HepG2 (cell line): ENCODE measurements at places on chromosomes 7 and 10. TPM values are rescaled to one million over a fixed set of nuclear protein-coding genes. Genes with fewer than 3 reads are reported as not detected.
A peak's percentile ranks its signal among the peaks of the same experiment; 100 is the strongest.

- H3K4me1 ChIP-seq = no peaks in the 10 kb centered on the region
- no peaks in the 10 kb centered on the region for H3K36me3 ChIP-seq
- no peak overlapping the region for H3K4me3 ChIP-seq
- H3K27me3 ChIP-seq = no peaks in the 10 kb centered on the region; the same call in 1 of the 2 replicates
- no peak overlapping the region for H3K27ac ChIP-seq
Observed at GRCh38 chr7:121484089-121484763, 88.1 kb upstream of the FAM3C start.

MYO1G gene
- total RNA-seq = 0.28 and 0.29 TPM in 2 replicates

DNA sequence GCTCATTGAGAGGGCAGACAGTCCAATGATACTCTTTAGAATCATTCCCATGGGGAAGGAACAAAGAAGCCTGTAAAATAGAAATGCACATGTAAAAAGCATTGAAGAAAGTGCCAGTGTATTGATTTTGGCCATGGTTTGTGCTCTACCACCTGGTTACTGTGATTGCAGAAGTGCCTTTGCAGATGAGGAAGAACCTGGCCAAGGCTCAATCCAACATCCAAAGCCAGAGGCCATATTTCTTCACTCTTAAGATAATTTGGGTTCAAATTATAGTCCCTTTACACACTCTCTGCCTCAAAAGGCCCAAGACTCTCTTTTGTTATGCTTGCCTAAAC, 122.1 kb downstream of the EGFR start:
- H3K36me3 ChIP-seq = 0 out of 3 replicates have a peak, but pooled peaks cover 5% of the 10 kb centered on the region
- no peak for DNase-seq
- no peak overlapping the region for H3K27ac ChIP-seq
- no peaks in the 10 kb centered on the region for H3K27me3 ChIP-seq
- no peak overlapping the region for H3K4me3 ChIP-seq

GRCh38 chr10:11876324-11876723, 53.2 kb downstream of the PROSER2 start:
- peaks cover 83% of the 10 kb centered on the region for H3K4me1 ChIP-seq
- no peaks in the 10 kb centered on the region for H3K27me3 ChIP-seq

GRCh38 chr7:76049295-76049694, 1.4 kb downstream of the MDH2 start:
- no peak for DNase-seq
- peak overlapping the region; percentile 90 for H3K27ac ChIP-seq
- peaks cover 74% of the 10 kb centered on the region for H3K4me1 ChIP-seq
- no peaks in the 10 kb centered on the region for H3K27me3 ChIP-seq

UCMA gene
- not detected in 2 replicates for total RNA-seq

DNA sequence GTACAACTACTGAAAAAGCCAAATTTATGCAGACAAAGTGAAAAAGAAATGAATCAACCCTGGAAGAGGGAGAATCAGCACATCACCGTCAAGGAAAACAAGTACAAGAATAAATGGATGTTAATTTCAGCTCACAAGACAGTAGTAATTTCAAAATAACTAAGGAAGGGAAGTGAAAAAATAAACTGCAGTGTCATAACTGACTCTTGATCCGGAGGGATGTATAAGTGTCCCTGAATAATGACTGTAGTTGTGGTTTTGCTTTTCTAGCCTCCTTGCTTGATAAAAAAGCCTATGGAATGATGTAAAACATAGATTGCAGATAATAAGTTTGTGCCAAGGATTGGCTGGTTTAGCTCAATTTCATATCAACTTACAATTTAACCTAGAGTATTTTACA, 721.1 kb upstream of the C7orf33 start:
- DNase-seq = no peak
- no peaks in the 10 kb centered on the region for H3K27me3 ChIP-seq
- H3K4me1 ChIP-seq = no peaks in the 10 kb centered on the region
- no peak overlapping the region for H3K4me3 ChIP-seq
- H3K27ac ChIP-seq = no peak overlapping the region

CUBN gene
- 0.08 and 0.27 TPM in 2 replicates for total RNA-seq

GRCh38 chr10:73998623-73998928, 660 bp downstream of the VCL start:
- H3K36me3 ChIP-seq = no peaks in the 10 kb centered on the region
- H3K27me3 ChIP-seq = no peaks in the 10 kb centered on the region; the same call in 2 of the 3 replicates
- H3K4me3 ChIP-seq = peak overlapping the region; percentile 92
- H3K4me1 ChIP-seq = peaks cover 39% of the 10 kb centered on the region
- peak overlapping the region; percentile 90 for H3K27ac ChIP-seq
- no peak for DNase-seq

ANKRD26 gene
- 9.6 and 10.0 TPM in 2 replicates for total RNA-seq

SLC18A3 gene
- not detected in 2 replicates for total RNA-seq

GRCh38 chr10:59891936-59892335, 14.4 kb downstream of the CCDC6 start:
- H3K36me3 ChIP-seq = 0 out of 2 replicates have a peak, but pooled peaks cover 1% of the 10 kb centered on the region
- no peak overlapping the region for H3K4me3 ChIP-seq
- no peak overlapping the region for H3K27ac ChIP-seq
- H3K27me3 ChIP-seq = no peaks in the 10 kb centered on the region
- DNase-seq = no peak

ICA1 gene
- 0.29 TPM in 1 of 2 replicates, not detected in the other for total RNA-seq

DNA sequence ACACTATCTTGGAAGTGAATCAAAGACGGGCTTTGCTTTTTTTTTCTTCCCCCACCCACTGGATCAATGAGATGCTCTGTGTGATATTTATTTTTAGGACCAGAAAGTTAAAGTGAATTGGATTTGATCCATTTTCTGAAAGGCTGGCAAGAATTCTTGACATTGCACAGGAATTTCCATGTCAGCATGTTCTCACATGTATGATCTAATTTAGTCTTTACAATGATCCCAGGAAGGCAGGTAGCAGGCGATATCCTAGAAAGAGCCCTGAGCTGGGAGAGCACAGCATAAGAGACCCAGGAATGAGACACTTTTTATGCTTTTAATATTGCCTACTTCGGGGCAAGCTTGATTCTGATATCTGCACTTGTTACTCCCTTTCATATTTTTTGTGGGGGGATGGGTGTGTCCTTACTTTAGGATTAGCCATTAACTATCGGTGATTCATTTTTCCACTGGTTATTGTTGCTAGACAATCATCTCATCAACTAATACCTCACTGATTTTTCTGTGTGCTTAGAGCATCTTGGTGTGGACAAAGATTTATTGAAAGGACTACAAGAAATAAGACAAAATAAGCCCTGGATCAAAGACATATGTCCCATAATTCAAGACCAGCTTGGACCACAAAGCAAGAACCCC, 58.1 kb downstream of the NRP1 start:
- H3K36me3 ChIP-seq = no peaks in the 10 kb centered on the region
- H3K27ac ChIP-seq = no peak overlapping the region
- H3K27me3 ChIP-seq = no peaks in the 10 kb centered on the region
- no peak overlapping the region for H3K4me3 ChIP-seq

DNA sequence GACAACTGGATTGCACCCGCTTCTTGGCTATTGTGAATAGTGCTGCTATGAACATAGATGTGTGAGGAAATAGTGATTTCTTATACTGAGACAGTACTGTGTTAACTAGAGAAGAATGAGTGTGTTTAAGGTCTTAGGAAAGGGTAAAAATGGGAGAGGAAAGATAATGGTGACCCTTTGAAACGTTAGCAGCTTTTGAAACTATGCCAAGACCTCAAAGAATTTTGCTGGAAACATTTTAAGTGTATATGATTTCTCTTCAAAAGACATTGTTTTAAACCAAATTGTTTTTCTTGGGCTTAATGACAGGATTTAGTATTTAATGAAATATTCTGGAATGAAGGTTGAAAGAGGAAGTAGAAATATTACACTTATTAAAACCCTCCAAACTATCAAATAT, 100.8 kb upstream of the ARHGAP21 start:
- H3K27me3 ChIP-seq = no peaks in the 10 kb centered on the region
- H3K4me3 ChIP-seq = no peak overlapping the region
- H3K27ac ChIP-seq = no peak overlapping the region
- H3K36me3 ChIP-seq = no peaks in the 10 kb centered on the region
- DNase-seq = no peak
